ENCODE measurements at places on chromosomes 5 and 9. TPM values are rescaled to one million over a fixed set of nuclear protein-coding genes. Genes with fewer than 3 reads are reported as not detected.

Gene GPR150
- 0.52 TPM for total RNA-seq

Gene GARNL3
- total RNA-seq = 2.0 TPM

Gene DEPDC1B
- 25.5 TPM for total RNA-seq

Gene PCDHGC5
- total RNA-seq = not detected

Gene SPATA31E1
- not detected for total RNA-seq

Gene LHX3
- not detected for total RNA-seq

Gene OR13C8
- not detected for total RNA-seq

Gene KIF27
- total RNA-seq = 2.0 TPM

Gene CTXN3
- total RNA-seq = not detected

Gene FIBCD1
- total RNA-seq = not detected

Gene PRDM9
- total RNA-seq = not detected

Gene ADAMTS19
- not detected for total RNA-seq

Gene SLC6A7
- not detected for total RNA-seq
